Lower lobe of right lung (tissue), 2 donors: ENCODE measurements at places on chromosomes 1 and 21. TPM values are rescaled to one million over a fixed set of nuclear protein-coding genes. Genes with fewer than 3 reads are reported as not detected.

DNA sequence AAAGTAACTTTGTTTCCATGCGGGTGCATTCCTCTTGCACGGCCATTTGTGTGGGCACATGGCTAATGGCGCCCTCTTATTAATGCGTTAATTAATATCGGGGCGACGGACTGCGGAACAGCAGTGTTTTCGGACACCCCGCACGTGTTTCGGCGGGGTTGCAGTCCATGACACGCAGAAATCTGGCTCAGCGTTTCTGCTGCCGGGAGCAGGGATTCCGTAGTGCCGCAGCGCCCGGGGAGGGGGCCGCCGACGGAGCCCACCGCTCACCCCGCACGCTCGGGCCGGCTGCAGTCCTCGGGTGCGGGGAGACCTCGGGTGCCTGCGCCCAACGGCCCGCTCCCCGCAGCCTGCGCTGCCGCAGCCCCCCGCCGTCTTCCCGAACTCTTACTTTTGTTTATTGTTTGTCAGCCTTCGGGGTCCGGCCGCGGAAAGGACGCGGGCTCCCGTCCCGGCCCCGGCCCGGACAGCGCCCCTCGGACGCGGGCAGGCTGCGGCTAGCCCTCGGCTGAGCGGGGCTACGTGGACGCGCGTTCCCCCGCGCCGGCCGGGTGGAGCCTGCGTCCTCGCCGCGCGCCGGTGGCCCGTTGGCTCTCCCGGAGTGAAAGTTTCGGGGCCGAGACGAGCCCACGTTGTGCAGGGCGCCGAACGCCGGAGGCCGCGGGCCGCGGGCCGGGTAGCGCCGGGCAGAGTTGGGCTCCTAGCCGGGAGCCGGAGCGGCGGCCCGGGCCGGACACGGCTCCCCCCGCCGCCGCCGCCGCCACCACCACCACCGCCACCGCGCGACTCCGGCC lies 849 bp downstream of the NFIA start:
- DNase-seq: peak; percentile 61

DNA sequence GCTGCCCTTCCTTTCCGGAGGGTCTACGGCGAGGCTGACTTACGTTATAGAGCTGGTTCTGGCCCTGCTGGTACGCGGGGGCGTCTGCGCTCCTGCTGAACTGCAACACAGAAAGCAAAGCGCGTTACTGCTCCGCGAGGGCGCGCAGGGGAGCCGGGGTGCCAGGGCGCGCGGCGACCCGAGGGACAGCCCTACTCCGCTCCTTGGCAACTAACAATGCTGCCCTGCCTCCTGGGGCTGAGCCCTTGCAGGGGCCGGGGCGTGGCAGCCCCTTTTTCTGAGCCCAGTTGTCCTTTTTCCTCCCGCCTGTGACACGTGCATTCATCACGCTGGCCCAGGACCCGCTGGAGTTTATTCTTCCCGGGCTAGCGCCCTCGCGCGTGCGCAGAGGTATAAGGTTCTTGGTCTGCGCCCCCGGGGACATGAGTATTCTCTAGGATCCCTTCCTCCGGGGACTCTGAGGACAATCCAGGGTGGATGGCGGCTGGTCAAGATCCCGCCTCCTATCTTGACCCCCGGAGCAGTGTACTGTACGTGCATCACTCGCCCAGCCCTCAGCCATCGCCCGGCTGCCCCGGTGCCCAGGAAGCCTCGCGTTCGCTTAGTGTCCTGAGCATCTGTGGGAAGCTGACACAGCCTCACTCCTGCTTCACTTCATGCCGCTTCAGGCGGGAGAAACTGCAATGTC lies 78.9 kb downstream of the CD247 start:
- no peak for DNase-seq

- DNase-seq: no peak
These were observed 75.0 kb downstream of the SSBP3 start for GRCh38 chr1:54331091-54331772.

- DNase-seq: no peak
These were observed 34.0 kb upstream of the BACE2 start for GRCh38 chr21:41133874-41134522.

- no peak for DNase-seq
These were observed 20.5 kb downstream of the MAPKAPK2 start for GRCh38 chr1:206705191-206705590.

DNA sequence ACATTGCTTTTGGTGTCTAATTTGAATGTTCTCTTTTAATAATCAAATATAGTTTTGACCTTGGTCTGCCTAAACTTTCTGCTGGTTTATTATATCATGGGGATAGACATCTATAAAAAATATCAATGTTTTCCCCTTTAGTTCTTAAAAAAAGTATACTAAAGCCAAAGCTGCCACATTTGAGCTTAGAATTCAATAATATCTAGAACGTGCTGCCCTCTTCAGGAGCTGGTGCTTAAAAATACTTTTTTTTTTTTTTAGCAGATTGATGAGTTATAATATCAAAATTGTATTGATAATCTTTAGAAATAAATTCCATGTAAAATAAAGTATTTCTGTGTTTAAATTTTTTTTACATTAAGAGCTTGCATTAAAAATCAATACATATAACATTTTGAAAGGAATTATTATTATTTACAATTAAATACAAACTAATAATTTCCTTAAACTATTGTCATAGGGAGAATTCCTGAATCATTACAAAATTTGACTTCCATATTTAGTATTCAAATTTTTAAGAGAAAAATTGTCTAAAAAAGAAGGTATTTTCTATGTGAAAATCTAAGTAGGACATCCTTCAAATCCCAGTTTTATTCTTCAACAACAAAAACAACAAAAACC lies 40.1 kb upstream of the ADGRL2 start:
- DNase-seq: no peak

DNA sequence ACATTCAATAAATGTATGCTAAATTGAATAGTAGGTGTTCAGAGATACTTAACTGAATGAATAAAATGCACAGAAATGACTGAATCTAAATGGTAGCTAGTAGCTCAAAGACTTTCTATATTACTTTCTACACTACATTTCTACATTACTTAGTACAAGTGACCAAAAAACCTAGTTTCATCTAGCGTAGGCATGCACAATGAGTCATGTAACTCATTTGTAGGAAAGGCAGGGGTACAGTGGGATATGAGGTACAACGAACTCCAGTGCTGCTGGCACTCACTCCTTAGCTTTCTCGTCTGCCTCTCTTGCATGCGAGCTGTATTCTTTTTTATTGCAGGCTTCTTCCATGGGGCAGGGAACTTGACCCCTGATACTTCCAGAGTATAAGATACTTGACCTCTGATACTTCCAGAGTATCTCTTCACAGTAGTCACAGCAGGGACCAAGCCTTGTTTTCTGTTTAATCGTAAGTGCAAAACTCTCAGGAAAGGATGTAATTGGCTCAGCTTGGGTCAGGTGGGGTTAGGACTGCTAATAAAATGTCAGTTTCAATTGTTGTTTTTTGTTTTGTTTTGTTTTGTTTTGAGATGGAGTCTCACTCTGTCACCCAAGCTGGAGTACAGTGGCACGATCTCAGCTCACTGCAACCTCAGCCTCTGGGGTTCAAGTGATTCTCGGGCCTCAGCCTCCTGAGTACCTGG lies 4.9 kb upstream of the ATP2B4 start:
- no peak for DNase-seq

GRCh38 chr1:70146488-70146887 lies 58.9 kb downstream of the LRRC40 start:
- no peak for DNase-seq

- no peak for DNase-seq
These were observed 117.3 kb upstream of the MARK1 start for GRCh38 chr1:220410611-220411010.

DNA sequence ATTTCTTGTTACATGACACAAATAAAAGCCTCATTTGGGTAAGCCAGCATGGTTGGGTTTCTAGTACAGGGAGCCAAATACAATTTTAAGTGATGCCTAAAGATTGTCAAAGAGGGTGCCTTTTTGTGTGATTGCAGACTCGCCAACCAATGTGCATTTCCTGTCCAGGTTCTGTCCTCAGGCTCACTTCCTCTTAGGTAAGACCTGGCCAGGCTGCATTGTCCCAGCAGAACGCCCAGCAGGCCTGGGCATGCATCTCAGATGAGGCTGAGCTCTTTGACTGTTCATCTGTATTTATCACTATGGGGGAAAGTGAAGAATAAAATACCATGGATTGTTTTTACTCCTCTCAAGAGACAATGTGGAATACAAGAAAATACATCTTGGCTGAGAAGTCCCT lies 49.7 kb downstream of the KCNC4 start:
- no peak for DNase-seq

DNA sequence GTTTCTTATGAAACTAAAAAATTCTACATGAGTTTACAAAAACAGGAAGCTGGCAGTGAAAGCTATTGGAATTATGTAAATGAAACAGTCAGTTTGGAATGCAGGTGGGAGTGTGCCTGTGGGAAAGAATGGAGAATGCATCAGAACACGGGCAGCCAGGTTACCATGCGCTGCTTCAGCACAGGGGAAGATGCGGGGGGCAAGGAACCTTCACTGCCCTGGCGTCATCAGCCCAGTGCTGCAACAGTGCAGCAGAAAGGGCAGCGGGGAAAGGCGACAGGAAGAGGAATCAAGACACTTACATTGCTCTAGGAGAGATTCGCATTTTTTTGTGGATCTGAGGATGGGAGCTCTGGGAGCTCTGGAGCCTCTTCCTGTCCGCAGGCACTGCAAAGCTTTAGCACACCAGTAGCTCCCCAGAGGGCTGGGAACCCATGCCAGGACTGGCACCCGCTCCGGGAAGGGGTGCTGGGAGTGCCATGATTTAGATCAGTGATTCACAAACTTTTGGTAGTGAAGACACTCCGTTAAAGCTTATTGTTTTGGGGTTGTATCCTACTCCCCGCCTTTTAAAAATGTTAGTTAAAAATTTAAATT lies 64.1 kb upstream of the WDR26 start:
- DNase-seq: no peak

Gene NKAIN1
- not detected for total RNA-seq

Gene AMPD1
- 0.21 TPM for total RNA-seq

Gene EFHD2
- 100 TPM for total RNA-seq

Gene PMVK
- 34.1 TPM for total RNA-seq

Gene FCRL4
- not detected for total RNA-seq

Gene TMEM201
- total RNA-seq: 8.2 TPM
